ENCODE measurements at places on chromosomes 16 and 17.

DNA sequence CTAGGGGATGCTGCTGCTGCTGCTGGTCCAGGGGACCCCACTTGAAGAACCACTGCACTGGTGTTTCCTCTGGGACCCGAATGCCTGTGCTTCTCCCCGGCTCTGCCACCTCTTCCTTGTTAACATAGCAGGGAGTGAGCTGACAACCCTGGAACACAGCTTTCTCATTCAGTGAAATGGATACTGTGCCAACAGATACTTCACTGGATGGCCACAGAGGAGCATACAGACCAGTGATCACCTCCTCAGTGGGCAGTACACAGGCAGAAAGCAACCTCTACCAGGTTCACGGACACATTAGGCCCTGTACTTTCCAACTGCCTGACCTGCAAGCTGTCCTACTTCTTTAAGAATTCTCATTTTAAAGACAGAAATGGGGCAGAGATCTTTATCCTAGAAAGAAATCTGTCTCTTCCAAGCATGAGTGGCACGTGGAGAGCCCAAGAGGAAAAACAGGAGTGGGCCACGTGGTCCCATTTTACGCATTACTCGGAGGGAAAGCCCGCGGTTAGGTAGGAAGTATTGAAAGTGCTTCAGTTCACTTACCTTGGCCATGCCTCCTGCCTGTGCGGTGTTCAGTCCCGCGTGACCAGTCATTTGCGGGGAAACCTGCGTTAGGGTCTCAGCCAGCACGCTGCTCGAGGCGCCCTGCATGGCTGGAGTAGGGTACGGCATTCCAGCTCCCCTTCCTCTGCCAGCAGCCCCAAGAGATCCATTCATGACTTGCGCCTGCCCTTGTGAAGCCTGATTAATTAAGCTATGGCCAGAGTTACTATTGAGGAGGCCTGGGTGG, 30.6 kb downstream of the CREBBP start:
- DNase-seq: no peak

DNA sequence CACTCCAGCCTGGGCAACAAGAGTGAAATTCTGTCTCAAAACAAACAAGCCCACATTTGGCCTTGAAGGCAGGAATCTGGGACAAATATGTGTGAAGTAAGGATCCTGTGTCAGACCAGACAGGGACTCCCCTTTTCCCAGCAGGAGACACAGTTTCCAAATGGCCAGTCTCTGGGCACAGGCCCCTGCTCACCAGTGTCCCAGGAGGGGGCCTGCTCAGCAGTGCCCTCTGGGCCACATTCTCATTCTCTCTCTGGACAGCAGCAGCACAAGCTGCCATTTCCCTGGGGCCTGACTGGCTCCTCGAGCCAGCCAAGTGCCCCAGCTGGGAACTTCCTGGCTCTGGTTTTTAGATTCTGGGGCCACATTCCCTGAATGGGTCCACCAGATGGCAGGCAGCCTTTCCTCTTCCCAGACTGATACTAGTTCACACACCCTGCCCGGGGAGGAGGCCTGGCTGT, 11.7 kb upstream of the MNT start:
- no peak for DNase-seq

- DNase-seq: peak; percentile 23
These were observed 4.3 kb upstream of the AKAP1 start for GRCh38 chr17:57080718-57081117.

- no peak for DNase-seq
These were observed 431.8 kb downstream of the PMP22 start for GRCh38 chr17:14833201-14833785.

DNA sequence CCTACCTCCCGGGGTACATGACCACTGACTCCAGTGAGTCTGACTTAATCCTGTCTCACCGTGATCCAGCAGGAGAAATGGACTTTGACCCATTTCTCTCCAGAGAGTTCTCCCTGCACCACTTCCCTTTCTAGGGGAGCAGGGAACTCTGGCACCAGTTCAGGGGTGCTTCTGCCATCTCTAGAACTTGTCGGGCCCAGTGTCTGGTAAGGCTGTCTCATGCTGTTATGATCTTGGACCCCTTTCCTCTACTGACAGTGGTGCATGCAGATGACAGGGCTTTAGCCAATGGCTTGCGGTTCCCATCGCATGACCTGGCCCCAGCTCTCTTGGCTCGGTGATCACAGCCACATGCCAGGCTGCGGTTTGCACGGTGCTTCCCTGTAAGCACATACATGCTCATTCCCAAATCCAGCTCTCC, 62.0 kb downstream of the SLC39A11 start:
- DNase-seq: no peak

GRCh38 chr17:57459286-57459915, 203.1 kb downstream of the MSI2 start:
- peak; percentile 85 for DNase-seq

- DNase-seq: no peak
These were observed 141.3 kb upstream of the NETO2 start for GRCh38 chr16:47284999-47285398.

DNA sequence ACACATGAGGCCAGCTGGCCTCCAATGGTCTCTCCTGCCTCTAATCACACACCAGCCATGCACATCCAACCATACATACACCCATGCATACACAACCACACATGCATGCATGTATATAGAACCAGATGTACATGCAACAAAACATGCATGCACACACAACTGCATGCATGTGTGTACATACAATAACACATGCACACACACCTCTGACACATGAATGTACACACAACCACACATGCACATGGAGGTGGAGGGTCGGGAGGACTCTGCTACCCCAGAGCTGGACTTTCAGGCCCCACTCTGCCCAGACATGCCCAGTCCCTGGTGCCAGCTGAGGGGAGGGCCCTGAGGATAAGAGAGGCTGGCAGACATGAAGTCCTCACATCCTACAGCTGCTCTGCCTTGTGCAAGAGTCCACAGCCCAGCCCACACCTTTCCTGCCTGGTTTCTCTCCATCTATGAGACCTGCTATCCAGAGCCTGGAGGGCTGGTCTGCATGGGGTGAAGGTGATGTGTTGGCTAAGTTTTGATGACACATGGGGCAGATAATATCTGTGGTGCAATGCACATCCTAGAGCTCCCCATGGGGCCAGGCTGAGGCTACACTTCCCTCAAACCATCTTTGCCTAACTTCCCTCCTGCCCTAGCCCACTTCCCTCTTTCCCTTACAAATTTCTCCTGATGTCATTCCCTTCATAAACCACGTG, 50.9 kb upstream of the SDK2 start:
- DNase-seq: no peak

GRCh38 chr17:68710976-68711375, 109.8 kb upstream of the FAM20A start:
- no peak for DNase-seq

GRCh38 chr16:5768445-5768844, 670.9 kb upstream of the EEF2KMT start:
- DNase-seq: no peak

GRCh38 chr16:68778551-68779231, 41.6 kb downstream of the CDH1 start:
- DNase-seq: no peak

DNA sequence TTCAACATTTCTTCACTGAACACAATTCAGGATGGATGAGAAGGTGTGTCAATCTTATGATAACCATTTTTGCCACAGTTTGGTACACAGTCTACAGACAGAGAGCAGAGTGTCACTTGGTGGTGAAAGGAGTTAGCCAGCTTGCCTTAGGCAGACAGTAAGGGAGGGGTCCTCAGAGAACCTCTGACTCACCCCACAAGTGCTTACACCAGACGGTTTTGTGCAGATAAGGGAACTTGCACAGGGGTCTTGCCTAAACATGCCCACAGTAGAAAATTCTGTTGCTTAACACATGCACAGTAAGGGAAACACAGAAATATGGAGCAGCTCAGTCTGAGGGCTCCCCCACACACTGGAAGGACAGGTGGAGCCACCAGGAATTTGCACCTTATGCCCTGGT, 204.5 kb upstream of the CDH8 start:
- no peak for DNase-seq

DNA sequence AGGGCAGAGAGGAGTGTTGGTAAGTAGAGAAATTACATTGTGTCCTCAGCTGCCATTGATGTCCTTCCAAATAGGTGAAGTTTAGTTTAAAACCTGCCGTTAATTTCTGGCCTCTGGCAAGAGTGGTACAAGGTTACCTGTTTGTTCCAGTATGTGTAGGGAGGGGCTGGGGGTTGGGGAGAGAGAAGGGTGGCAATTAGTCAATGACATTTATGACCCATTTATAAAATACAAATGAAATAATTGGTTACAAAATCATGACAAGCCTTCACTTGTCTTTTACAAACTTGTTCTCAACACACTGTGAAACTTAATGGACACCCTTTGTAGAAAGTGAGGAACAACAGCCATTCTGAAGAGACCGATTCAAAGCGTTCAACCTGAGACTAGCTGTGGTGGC, 281.0 kb downstream of the FTO start:
- no peak for DNase-seq

- peak; percentile 50 for DNase-seq
These were observed 30.7 kb downstream of the CDRT4 start for GRCh38 chr17:15436473-15437302.

DNA sequence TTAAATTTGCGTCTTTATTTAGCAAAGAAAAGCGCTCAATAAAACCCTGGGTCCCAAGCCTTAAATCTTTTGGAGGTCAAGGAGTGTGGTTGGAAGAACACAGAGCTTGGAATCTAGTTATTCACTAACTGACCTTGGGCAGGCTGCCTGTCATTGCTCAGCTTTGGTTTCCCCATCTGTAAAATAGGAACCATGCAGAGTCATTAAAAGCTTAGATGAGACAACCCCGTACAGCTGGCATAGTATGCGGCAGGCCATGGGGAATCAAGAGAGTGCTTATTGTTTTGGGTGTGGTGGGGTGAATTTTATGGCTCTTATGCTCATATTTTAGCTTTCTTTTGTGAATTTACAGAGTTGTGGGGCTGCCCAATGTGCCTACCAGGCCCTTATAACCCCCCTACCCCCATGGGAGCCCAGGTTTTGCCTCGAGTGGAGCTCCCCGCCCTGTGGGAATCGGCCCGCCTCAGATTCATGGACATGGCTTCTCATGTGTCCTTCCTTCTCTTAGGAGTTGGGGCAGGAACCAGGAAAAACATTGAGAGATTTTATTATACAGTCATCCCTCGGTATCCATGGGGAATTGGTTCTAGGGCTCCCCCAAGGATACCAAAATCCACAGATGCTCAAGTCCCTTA, 113.5 kb downstream of the CLEC16A start:
- no peak for DNase-seq

GRCh38 chr17:53058031-53058430, 764.7 kb upstream of the KIF2B start:
- DNase-seq: no peak

DNA sequence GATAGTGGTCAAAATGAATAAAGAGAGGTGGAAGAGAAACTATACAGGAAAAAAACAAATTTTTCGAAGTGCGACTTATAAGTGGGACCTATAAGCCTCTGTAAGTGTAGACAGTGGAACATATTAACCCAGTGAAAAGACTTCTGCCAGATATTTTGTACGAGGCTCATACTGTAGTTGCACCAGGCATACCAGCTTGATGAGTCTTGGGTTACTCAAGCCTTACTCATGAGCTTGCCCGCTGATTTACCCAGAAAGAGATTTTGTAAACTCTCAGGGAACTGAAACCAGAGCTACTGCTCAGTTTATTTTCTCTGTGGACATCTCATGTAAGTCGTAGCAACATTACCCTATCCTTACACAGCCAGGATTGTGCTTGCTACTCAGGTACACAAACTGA, 708.0 kb upstream of the SOX9 start:
- peak; percentile 50 for DNase-seq

DNA sequence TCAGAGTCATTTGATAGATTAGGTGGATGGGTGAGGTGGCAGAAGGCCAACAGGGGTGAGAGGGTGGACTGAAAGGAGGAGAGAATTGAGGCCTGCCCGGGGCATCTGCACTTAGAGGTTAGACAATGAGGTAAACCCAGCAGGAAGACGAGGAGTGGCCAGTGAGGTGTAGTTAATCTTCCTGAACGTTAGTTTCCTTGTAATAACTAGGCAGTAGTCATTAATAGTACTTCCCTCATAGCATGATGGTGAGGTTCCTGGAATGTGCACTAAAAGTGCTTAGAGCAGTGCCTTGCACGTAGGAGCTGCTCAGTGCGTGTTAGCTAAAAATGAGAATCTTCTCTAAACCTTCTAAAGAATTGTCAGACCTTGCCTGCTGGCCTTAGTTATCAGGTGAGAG, 13.5 kb upstream of the KSR1 start:
- no peak for DNase-seq

DNA sequence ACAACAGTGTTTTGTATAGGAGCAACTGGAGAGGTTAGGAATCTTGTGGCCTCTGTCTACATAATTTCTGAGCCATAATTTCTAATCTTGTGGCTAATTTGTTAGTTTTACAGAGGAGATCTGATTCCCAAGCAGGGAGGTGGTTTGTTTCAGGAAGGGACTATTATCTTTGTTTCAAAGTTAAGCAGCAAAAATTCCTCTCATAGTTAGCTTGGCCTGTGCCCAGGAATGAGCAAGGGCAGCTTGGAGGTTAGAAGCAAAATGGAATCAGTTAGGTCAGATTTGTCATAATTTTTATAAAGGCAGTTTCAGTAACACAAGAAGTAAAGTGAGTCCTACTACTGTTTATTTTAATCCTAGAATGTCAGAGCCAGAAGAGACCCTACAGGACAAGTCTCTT, 2.0 kb upstream of the RDM1 start:
- no peak for DNase-seq

DNA sequence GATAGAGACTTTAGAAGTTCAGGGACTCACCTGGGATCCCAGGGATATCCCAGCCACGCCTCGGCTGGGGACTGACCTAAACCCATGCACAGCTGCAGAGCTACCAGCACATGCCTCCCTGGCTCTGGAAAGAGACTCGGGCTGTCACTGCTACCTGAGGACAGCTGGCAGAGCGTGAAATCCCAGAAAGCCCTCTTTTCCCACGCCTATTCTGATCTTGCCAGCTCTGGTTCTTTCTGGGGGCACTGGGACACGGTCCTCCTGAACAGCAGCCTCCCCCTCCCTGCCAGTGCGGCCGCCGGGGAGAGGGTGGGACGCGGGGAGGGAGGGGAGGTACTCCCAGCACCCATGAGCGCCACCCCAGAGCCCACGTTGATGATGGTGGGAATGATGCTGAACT, 10.8 kb downstream of the P2RX5 start:
- no peak for DNase-seq

All from H54 (cell line).